Left lung (tissue), 14 donors: ENCODE measurements at places on chromosomes 7 and 10.

- peak; percentile 28 for DNase-seq
These were observed 28.6 kb downstream of the KCNH2 start for GRCh38 chr7:150949564-150949963.

GRCh38 chr7:140902303-140902953, 22.3 kb downstream of the BRAF start:
- no peak for DNase-seq

- no peak for DNase-seq
These were observed 467.5 kb upstream of the LRRN3 start for GRCh38 chr7:110623436-110623835.

GRCh38 chr7:134690016-134690415, 43.4 kb downstream of the BPGM start:
- no peak for DNase-seq

GRCh38 chr10:66748217-66748616, 177.6 kb upstream of the LRRTM3 start:
- no peak for DNase-seq

DNA sequence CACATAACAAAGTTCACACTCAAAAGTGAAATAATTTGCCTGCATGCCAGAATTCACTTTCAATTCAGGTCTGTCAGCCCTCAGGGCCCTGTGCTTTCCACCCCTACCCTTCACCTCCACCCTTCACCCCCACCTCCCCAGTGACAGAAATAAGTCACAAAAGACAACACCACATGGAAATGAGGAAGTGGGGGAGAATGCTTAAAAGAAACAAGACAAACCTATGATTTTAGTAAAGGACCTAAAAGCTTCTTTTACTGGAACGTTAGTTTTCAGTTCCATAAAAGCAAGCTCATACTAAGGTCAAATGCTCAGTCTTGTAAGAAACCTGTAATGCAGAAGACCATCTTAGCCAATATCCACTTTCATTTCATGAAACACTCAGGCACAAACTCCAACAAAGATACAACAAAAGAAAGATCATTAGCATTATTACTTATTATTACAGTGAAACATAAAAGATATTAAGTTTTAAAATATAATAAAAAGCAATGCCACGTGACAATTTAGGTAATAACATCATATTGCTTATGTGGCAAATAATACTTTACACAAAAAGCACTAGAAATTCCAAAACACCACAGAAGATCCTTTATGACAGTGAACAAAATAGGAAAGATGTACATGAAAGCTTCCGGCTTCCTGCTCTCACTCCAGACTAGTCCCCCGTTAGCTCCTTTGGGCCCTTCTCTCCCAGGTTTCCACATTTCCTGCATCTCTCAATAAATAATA, 112.1 kb downstream of the LMBR1 start:
- no peak for DNase-seq

GRCh38 chr7:80453699-80454340, 58.0 kb downstream of the GNAT3 start:
- no peak for DNase-seq

- peak; percentile 58 for DNase-seq
These were observed 911 bp upstream of the HNRNPH3 start for GRCh38 chr10:68330852-68331454.

DNA sequence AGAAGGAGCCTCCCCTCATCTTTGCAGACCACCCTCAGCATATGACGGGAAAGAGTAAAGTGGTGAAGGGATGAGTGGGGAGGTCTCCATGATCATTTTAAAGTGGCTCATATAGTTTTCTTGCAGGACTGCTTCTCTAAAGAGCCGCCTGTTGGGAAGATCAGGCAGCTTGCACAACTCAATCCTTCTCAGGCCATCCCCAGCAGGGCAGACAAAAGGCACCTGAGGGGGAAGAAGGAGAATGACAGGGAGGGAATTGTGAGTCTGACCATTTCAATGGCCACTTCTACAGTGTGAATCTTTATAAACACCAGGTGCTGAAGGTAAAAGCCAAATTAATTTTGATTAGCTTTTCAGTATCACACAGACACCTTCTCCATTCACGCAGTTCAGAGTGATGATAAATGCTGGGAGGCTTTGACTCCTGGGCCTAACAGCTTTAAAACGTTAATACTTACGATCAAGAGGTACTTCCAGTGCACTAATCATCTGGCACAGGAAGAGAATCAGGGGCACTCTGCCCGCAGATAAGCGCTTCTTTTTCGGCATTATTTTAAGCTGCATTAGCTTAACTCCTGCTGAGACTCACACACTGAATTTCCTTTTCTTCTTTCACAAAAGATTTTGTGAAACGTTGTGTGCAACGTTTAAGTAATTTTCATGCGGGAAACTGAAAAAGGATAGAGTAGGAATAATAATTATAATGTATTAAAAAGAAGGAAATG, 109.5 kb upstream of the LAMB4 start:
- no peak for DNase-seq

DNA sequence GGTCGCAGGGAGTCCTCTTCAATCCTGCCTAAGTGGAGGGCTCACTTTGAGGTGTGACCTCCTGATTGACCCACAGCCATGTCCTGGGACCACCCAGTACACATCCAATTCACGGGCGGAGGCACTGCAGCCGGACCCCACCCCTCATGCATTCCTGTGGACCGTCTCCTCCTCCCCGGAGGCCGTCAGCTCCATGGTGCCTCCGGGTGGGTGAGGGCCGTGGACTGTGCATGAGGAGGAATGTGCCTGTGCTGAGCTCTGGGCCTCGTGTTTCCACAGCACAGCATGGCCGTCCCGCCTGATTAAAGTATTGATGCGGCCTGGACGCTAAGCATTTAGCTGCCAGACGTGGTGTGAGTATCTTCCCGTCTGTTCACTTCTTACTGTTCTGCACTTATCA, 52.8 kb downstream of the CFAP46 start:
- DNase-seq: peak; percentile 55
